ENCODE measurements at places on chromosomes 5 and 9. TPM values are rescaled to one million over a fixed set of nuclear protein-coding genes. Genes with fewer than 3 reads are reported as not detected.

AHRR gene
- total RNA-seq, result 11.9 TPM

FRMD3 gene
- total RNA-seq, result 10.1 TPM

ELAVL2 gene
- total RNA-seq, result 3.2 TPM

FLT4 gene
- total RNA-seq, result 7.5 TPM

SPATA31A3 gene
- total RNA-seq, result not detected

- no peak for DNase-seq
Measured at GRCh38 chr9:6781476-6781875, 23.7 kb downstream of the KDM4C start.

DNA sequence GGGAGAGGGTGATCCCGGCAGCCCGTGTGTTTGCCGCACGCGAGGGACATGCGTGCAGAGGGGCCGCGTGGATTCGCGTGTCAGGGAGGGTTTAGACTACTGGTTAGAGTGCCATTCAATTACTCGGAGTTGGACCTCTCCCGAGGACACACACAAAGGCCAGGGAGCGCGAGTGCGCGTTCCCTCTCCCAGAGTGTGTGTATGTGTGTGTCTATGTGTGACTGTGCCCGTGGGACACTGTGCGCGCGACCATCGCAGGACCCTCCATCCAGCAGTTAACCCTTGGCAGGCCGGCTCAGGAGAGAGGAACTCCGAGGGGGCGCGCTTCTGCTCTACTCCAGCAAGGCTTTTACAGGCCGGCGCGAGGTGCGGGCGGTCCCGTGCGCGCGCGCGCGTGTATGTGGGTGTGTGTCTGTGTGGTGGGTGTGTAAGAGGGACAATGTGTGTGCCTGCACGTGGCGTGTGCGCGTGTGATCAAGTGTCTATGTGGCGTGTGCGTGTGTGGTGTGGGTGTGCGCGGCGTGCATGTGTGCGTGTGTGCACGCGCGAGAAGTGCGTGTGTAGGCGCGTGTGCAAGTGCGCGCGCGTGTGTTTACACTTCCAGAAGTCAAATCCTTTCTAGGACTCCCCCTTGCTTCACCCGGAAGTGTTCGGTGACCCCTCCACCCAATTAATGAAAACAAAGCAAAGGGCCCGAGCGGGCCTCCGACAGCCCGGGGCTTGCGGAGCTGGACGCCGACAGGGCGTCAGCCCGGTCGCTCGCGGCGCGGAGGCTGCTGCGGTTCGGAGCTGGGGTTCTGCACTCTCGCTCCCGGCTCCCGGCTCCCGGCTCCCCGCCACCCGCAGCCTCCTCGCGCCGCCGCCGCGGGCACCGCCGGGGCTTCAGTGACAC lies 75.3 kb upstream of the TBCA start:
- peak; percentile 28 for DNase-seq

DNA sequence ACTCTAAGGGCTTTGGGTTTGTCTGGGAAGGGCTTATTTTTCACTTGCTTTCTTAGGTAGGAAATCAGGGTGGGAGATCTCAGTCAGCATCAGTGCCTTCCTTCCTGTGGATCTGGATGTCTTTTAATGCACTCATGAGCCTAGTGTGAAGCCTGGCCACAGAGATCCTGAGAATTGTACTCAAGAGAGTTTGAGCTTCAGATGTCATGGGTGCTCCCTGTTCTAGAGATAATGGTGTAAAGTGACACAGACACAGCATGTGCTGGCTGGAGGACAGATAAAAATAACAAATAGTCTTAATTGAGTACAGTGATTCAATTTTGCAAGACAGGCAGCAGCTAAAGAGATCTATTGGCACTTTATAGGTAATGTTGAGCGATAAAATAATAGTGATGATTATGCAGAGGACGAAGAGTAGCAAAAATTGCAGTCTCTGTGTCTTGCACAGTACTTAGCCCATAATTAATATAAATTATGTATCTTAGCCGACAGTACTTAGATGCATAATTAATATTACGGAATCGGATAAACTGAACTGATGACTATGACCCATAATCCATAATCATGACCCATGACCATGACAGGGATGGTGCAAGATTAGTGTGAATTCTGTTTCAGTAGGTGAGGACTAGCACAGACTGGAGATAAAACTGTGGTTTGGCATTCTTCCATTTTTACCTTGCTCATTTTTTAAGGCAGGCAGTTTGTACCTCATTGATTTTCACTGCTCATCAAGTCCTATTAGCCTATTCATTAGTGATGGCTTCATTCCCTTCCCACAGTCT lies 408.7 kb upstream of the PIK3R1 start:
- no peak for DNase-seq

DNA sequence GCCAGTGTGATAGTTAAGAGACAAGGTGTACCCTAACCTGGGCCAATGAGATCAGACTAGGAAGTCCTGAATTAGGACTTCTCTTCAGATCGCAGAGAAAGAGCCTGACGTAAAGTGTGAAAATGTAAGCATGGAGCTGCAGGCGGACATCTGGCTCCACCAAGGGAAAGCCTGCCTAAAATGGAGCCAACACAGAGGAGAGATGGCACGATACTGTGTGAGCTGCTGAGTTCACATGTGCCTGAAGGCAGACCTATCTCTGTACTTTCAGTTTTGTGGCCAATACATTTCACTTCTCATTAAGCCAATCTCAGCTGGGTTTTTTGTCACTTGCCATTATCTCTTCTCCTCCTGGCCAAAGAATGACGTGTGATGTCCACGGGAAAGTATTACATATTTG lies 210.5 kb downstream of the ELAVL2 start:
- no peak for DNase-seq

DNA sequence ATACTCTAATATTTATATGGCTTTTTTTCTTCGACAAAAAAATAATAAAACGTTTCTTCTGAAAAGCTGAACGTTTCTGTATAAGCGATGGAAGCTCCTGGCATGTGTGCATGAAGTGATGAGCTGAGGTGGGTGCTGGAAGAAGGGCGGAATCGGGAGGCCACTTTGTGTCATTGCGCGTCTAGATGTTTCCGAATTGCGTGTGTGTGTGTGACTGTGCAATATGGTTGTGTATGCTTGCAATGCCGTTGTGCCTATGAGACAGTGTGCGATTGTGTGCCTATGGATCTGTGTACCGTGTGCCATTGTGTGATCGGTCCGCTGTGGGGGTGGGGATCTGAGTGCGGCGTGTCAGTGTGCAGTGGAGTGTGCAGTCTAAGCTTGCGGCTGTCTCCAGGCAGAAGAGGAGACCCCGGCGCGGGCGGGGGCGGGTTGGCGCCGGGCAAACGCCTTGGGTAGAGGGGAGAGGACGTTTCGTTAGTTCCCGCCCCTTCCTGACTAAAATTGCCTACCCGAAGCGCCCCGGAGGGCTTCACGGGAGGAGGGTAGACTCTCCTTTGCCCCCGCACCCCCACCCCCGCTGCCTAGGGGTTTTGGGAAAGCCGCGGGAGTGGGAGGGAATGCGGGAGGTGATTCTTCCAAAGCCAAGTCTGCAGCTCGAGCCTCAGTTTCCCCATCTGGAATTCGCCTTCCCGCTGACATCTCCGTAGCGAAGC lies 24.2 kb downstream of the PCDHGC5 start:
- DNase-seq, result peak; percentile 78

- no peak for DNase-seq
Measured at GRCh38 chr9:123757547-123757946, 172.4 kb downstream of the DENND1A start.

- DNase-seq, result no peak
Measured at GRCh38 chr9:36592801-36593583, 20.3 kb downstream of the MELK start.

GRCh38 chr5:172445866-172446265 lies 8.5 kb downstream of the SH3PXD2B start:
- no peak for DNase-seq

- no peak for DNase-seq
Measured at GRCh38 chr5:36655161-36655560, 48.8 kb downstream of the SLC1A3 start.

GRCh38 chr5:90279091-90279490 lies 130.5 kb downstream of the CETN3 start:
- no peak for DNase-seq

DNA sequence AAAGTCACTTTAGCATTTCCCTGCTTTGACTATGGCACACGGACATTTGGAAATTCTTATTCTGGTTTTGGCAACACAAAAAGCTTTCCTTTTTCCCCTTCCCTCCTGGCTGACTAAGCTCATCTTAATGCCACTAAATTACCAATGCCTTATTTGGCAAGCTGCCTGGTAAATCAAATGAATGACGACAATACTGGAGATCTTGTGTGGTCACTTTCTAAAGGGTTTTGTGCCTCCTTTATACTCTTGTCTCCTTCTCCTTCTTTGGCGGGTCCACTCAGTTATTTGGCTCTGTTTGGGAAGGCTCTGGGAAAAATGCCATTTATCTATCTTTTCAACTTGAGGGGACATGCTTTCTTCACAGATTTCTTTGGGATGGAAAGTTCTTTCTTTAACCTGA lies 34.9 kb downstream of the SH3GL2 start:
- DNase-seq, result no peak

DNA sequence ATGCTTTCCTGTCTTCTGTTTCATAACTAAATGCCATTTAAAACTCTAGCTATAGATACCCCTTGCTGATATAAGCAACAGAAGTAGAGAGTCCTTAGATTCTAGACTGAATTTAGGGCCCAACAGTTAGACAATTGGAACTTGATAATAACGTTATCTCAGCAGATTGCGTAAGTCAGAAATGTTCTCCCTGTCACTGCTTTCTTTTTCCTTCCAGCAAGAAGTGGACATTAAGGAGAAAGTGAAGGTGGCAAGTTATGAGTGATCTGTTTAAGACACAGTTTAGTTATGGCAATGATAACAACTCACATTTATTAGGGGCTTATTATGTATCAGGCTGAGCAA lies 6.9 kb upstream of the GLIS3 start:
- DNase-seq, result no peak
